ENCODE measurements at places on chromosomes 2 and 18. TPM values are rescaled to one million over a fixed set of nuclear protein-coding genes. Genes with fewer than 3 reads are reported as not detected.

- peak; percentile 53 for DNase-seq
These were observed 21.2 kb upstream of the NAB1 start for GRCh38 chr2:190627448-190628412.

- DNase-seq: no peak
These were observed 80.1 kb downstream of the FIGN start for GRCh38 chr2:163655667-163656066.

Gene INPP4A
- 19.5 TPM for total RNA-seq

DNA sequence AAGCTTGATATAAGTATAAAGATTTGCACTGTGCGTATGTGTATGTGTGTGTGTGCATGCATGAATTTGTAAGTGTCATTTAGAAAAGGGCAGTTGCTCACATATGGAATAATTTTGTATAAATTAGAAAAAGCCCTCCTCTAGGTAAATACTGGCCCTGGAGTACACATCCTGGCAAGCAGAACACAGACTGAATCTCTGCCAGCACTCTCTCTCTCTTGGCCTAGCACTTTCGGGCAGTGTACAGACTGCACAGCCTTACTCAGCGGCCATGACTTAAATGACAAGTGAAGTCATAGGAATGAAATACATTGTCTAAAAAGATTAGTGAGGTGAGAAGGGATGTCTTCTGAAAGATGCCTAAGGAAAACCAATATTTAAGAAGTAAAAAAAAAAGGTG lies 214.1 kb downstream of the RDH14 start:
- DNase-seq: peak; percentile 20

Gene ZNF2
- 3.0 TPM for total RNA-seq

DNA sequence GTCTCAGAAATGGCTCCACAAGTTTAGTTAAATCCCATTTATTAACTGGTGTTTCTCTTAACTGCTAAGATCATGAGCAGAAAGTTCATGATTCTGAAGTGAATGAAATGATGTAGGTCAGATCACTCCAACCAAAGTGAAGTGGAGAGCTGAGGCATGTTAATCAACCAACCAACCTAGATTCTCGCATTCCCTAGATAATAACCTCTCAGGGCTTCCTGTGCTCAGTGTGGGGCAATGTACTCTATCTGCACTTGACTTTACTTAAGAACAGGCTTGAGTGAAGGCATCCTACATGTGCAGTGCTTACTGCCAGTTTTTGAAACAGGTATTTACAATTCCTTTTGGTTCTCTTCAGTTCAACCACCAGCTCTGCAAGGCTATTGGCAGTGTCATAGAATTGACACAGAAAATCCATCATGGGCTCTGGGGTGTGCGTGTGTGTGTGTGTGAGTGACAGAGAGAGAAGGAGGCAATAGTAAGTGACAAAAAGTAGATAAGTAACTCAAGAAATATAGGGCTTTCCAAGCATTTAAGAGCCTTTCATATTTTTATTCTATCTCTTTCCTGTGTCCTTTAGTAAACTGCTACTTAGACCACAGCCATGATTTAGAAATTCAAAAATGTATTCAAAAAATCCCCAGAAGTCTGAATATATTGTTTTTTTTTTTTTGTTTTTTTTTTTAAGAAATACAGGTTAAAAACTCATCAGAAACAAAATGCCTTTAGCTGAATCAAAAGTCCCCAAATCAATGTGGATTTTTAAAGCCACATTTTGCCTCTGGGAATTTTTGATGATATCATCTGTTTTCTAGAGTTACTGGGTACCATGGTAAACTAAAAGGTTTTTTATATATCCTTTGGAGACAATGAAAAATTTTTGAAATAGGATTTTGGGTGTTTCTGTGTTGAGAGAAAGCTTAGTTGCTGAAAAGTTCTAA lies 28.6 kb downstream of the DOCK10 start:
- no peak for DNase-seq

Gene UGT1A1
- not detected for total RNA-seq

Gene RAB17
- total RNA-seq: 2.3 TPM

DNA sequence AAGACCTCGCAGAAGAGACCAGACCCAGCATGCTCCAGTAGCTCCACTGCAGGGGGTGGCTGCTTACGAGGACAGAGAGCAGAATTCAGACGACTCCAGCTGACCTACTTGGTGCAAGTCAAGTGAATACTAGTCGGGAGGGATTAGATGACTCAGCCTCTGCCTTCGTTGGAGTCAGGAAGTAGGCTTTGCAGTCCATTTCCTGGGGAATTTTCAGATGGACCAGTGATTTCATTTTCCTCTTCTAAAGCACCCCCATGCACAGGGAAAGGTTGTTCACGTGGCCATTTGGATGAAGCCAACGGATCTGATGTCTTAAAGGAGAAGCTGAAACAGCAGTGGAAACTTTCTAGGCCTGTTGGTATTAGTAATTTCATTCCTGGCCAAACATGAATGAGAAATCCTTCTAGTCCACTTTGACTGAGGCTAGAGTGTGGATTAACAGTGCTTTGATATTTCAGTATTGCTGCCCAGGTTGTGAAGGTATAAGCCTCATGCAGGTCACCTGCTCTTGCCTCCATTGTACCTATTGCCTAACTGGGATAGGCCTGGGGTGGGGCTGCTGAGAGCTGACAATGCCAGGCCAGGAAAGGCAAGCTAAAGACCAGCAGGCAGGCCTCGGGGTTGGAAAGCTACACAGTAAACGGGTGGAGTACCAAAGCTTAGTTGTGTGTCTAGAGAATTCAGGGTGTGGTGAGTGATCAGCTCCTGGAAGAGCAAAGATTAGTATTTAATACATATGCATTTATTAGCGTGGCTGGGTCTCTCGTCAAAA lies 117.6 kb upstream of the FOSL2 start:
- peak; percentile 29 for DNase-seq

Gene ZNF638
- total RNA-seq: 72.8 TPM

DNA sequence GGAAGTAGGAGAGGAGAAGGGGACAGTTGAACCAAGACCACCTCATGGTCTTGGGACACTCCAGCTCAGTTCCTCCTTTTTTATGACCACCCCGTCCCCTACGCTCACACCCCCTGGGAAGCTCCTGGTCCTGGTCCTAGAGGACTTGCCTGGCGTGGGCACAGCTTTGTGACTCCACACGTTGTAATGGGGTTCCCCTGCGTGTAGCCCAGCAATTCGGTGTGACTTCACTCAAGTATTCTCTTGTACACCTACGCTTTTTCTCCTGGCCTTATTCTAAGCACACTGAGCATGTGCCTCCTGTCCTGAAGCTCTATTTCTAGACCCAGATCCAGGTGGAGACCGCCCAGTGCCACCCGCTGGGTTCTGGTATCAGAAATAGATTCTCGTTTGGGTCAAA lies 36.1 kb upstream of the B3GNT7 start:
- no peak for DNase-seq

Gene C1QL2
- not detected for total RNA-seq

DNA sequence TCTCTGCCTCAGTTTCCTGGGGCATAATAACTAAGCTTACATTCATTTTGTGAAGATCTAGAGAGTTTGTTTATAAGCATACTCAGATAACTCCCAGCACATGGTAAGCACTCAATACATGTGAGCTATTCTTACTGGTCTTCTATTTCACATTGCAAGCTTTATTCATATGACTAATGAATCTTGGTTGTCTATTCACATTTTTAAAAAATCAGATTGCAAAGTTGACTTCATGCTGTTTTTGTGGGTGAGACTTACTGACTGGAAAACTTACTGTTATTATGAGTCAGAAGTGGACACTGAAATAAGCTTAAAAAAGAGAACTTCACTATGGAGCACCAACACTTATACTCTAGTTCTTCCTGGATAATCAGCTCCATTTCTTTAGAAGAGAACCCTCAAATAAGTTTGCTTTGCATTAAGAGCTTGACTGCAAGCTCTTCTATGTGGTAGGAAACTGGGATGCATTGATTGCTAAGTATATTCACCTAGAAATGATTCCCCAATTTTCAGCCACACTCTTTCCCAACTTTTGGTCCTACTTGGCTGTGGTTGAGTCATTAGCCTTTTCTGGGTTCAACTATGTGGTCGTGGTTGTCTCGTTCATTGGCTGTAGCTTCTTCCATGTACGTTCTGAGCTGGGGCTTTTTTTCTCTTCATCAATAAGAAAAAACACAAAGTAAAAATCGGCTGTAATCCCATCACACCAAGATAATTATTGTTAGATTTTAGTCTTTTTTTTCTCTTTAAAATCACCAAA lies 29.5 kb upstream of the RBMS1 start:
- no peak for DNase-seq

Gene STAT4
- 11.6 TPM for total RNA-seq

DNA sequence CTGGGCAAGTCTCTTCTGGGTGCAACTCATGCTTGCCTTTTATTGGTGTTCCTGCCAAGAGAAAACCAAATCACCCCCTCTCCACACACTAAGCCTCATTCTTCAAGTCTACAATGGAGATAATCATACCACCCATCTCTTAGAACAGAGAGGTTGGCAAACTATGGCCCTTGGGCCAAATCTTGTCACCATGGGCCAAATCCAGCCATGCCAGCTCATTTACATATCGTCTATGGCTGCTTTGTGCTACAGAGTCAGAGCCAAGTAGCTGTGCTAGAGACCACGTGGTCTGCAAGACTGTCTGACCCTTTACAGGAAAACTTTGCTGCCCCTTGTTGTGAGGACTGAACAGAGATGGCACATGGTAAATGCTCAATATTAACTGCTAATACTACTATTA lies 270.3 kb upstream of the PARD3B start:
- no peak for DNase-seq

- DNase-seq: no peak
These were observed 70.8 kb upstream of the STK17B start for GRCh38 chr2:196242131-196242620.

DNA sequence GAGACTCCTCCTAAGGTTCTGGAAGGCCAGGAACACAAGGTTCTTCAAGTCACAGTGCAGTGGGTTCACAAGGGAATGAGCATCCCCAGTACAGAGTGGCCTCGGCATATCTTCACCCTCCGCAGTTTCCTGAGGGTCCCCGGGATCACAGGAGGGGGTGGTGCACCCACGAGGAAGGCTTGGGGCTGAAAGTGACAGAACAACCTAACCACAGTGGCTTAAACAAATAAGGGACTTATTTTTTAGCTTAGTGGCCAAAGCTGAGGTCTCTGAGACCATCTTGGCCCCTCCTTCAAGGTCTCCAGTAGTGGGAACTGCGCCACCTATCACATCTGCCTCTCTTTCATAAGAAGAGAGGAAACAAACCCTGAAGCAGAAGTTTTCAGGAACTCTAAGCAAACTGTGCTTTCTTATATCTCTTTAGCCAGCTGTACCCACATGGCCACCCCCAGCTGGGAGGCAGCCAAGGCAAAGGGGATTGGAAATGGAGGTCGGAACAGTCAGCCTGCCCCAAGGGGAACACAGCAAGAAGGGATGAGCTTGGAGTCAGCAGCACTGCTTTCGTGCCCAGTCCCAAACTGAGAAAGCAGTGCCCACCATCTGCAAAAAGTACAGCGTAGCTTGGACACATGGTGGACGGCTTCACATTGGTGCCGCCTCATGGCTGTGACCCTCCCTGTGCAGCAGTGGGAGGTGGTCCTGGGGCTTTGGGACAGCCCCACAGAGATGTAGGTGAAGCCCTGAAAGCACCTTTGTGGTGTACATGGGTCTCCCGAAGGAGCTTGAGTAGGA lies 260.0 kb upstream of the ID2 start:
- DNase-seq: no peak

DNA sequence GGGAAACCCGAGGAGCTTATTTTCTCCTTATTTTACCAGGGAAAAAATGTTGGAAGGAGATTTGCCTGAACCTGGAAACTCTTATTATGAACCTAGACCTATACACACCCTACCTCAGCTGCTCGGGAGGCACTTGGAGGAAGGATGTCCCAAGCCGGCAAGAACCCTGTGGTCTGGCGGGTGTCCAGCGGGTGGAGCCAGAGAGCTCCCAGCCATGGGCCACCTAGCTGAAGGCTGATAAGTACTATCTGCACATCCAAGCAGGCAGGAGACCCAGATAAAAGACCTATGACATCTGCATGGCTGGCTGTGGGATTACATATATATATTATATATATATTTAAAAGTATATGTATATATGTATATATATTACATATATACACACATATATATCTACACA lies 1.1 kb upstream of the SLC14A1 start:
- DNase-seq: peak; percentile 76

DNA sequence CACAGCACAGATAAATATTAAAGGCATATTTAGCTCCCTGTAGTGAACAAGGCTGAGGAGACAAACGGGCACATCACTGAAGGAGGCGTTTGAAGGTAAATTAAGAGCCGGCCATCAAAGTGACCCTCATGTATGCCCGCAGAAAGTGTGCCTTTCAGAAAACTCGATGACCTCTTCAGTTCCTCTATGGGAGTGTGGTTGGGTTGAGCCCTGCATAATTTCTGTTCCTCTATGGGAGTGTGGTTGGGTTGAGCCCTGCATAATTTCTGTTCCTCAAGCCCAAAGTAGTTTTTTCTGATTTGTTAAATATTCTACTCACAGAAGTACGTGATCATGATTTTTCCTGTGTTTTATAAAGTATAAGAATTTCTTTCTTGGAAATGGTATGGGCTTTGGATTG lies 568.5 kb downstream of the TSN start:
- DNase-seq: no peak

- DNase-seq: no peak
These were observed 181.2 kb downstream of the ATAD2B start for GRCh38 chr2:23745726-23746105.

Gene CNDP1
- not detected for total RNA-seq

GRCh38 chr2:194327196-194327888 lies 1329.7 kb upstream of the SLC39A10 start:
- DNase-seq: no peak

Gene BOLL
- total RNA-seq: not detected

- no peak for DNase-seq
These were observed 265.1 kb downstream of the RIT2 start for GRCh38 chr18:42850174-42851083.

Data from left cardiac atrium (tissue), 4 donors.